ENCODE measurements at places on chromosomes 12 and 14. TPM values are rescaled to one million over a fixed set of nuclear protein-coding genes. Genes with fewer than 3 reads are reported as not detected.

GRCh38 chr14:75453817-75454434, 26.1 kb downstream of the JDP2 start:
- DNase-seq: no peak

GRCh38 chr14:101927859-101928258, 36.5 kb upstream of the DYNC1H1 start:
- peak; percentile 89 for DNase-seq

- DNase-seq: peak; percentile 79
These were observed 10.6 kb downstream of the AHNAK2 start for GRCh38 chr14:104967386-104968152.

SLC17A8 gene
- 16.8 TPM for total RNA-seq

VSX2 gene
- not detected for total RNA-seq
